Thyroid gland (tissue), 4 donors: ENCODE measurements at places on chromosomes 2 and 18. TPM values are rescaled to one million over a fixed set of nuclear protein-coding genes. Genes with fewer than 3 reads are reported as not detected.

GRCh38 chr2:9097239-9097638 lies 93.8 kb upstream of the MBOAT2 start:
- no peak overlapping the region for H3K27ac ChIP-seq
- no peaks in the 10 kb centered on the region for H3K4me1 ChIP-seq
- peak; percentile 12 for DNase-seq
- no peak overlapping the region for H3K4me3 ChIP-seq

Gene MARS2
- 4.6 TPM for total RNA-seq

Gene SH3YL1
- total RNA-seq, result 93.4 TPM

DNA sequence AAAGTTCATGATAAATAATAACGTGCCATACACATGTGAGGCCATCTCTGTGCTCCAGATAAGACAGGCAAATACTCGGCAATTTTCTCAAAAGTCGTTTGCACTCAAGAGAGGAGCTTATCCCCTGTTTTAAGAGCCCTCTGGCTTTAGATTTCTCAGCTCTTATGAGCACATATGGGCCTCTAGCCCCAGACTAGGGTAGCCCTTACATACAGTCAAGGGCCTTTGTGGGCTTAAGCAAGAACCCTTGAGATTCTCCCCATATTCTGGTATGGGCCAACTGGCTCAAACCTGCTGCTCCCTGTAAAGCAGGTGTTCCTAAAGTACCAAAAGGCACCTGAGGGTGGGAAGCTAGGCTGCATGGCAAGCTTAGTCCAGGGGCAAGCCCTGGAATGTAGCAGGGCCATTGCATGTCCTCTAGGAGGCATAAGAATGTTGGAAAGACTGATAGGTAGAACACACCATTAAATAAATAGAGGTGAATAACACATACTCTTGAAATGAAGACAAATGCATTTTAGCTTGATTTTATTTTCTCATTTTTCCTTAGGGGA lies 66.1 kb downstream of the FASTKD2 start:
- H3K36me3 ChIP-seq, result no peaks in the 10 kb centered on the region
- DNase-seq, result no peak
- H3K4me3 ChIP-seq, result no peak overlapping the region
- no peak overlapping the region for H3K27ac ChIP-seq
- H3K27me3 ChIP-seq, result no peaks in the 10 kb centered on the region
- no peaks in the 10 kb centered on the region for H3K4me1 ChIP-seq

DNA sequence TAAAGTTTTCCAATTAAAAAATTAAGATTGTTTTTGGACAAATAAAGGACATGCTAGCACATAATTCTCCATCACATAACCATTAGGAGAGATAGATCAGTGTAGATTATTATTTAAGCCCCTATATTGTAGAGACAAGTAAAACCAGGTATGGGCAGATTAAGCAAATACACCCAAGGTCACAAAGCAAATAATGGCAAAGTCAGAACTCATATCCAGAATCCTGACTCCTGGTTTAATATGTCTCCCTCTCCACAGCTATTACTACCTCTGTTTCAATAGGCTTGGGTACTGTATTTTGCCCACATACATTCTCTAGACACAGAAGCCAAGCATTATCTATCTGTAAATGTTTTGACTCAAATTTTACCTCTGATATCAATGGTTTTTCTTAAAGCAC lies 282.3 kb downstream of the EPHA4 start:
- DNase-seq, result no peak
- no peaks in the 10 kb centered on the region for H3K36me3 ChIP-seq
- no peaks in the 10 kb centered on the region for H3K27me3 ChIP-seq
- peaks cover 15% of the 10 kb centered on the region for H3K4me1 ChIP-seq
- H3K27ac ChIP-seq, result no peak overlapping the region

DNA sequence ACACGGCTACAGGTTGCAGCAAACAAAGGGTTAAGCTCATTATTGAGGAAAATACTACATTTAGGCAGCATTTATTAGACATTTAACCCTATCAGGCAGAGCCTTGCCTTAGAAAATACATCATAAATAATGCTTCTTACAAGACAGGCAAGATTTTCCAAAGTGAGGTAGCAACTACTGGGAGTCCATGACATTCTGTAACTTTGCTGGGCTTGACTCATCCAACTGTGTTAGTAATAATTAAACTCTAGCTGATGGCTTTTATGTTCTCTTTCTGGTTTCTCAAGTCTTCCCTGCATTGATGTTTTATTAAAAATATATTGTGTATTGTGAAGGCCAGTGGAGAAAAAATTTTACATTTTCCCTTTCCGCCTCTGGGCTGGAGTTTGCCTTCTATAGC lies 291.3 kb downstream of the AFF3 start:
- H3K4me1 ChIP-seq, result no peaks in the 10 kb centered on the region
- no peak for DNase-seq
- no peak overlapping the region for H3K27ac ChIP-seq
- H3K27me3 ChIP-seq, result no peaks in the 10 kb centered on the region
- no peak overlapping the region for H3K4me3 ChIP-seq

GRCh38 chr2:235026649-235027557 lies 75.1 kb downstream of the SH3BP4 start:
- DNase-seq, result peak; percentile 49
- no peaks in the 10 kb centered on the region for H3K27me3 ChIP-seq
- H3K36me3 ChIP-seq, result no peaks in the 10 kb centered on the region
- H3K27ac ChIP-seq, result no peak overlapping the region

GRCh38 chr2:70842401-70842800 lies 6.8 kb upstream of the CD207 start:
- no peak overlapping the region for H3K27ac ChIP-seq
- no peak overlapping the region for H3K4me3 ChIP-seq
- no peaks in the 10 kb centered on the region for H3K36me3 ChIP-seq
- DNase-seq, result no peak

DNA sequence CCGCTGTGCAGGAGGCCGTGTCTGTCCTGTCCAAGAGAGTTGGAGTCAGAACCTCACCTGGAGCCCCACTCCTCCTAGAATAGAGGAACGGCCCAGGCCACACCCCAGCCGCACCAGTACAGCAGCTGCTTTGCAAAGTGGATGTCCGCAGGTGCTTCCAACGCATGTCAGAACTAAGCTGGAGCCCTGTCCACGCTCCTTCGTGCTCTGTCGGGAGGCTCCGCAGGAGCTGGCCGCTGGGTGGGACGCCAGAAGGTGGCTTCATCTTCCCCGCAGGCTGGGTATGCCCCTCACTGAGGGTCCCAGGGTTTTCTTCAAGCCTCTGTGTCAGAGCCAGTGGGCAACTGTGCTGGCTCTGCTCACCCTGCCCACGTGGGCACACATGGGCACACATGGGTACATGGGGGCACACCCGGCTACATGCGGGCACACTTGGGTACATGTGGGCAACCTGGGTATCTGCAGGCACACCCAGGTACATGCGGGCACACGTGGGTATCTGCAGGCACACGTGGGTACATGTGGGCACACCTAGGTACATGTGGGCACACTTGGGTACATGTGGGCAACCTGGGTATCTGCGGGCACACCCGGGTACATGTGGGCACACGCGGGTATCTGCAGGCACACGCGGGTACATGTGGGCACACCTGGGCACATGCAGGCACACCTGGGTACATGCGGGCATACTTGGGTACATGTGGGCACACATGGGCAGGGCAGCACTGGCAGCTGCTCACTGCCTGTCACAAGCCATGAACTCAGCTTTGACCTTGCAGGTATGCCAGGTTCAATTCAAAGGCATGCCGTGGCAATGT lies 67.1 kb upstream of the CTDP1 start:
- DNase-seq, result no peak
- no peak overlapping the region for H3K27ac ChIP-seq
- no peak overlapping the region for H3K4me3 ChIP-seq
- H3K27me3 ChIP-seq, result no peaks in the 10 kb centered on the region
- H3K4me1 ChIP-seq, result peaks cover 6% of the 10 kb centered on the region

GRCh38 chr2:205700331-205701132 lies 18.2 kb downstream of the NRP2 start:
- DNase-seq, result no peak
- no peaks in the 10 kb centered on the region for H3K36me3 ChIP-seq
- no peak overlapping the region for H3K4me3 ChIP-seq
- H3K27me3 ChIP-seq, result no peaks in the 10 kb centered on the region
- H3K4me1 ChIP-seq, result peaks cover 37% of the 10 kb centered on the region

DNA sequence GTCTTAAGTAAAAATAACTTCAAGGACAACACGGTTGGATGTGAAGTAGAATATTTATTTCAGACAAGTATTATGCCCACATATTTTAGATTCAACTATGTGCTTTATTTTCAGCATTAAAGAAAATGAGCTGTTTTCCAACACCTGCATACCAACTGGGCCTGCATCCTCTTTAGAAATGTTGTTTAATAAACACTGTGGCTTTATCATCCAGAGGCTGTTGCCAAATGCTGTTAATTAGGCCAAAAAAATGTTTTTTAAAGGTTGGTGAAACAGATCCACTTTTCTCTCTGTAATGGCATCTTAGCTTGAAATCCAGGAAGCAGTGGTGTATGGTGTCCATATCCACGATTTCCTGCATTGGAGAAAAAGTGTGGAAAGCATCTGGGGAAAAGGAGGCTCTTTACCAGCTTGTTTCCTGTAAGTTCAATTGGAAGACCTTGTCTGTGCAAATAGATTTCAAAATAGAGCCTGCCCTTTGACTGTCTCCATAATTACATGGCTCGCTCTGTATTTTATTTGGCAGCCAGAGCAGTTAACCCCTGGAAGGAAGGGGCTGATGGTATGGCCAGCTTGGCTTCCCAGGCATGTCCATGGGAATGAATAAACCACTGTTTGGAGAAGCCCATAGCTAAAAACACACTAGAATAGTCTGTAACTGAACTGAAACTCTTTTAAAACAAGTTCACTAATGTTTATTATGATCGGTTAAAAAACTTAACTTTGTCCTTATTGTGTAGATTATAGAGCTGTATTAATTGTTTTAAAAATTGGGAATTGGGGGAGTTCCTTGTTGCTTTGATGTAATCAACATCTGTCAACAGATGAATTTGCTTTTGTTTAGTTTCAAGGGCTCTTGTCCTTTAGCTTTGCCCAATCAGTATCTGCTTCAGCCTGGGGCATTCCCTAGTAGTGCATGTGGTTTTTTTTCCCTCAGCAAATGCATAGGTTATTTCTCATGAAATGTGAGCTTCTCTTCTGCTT lies 33.0 kb upstream of the DLX1 start:
- H3K36me3 ChIP-seq, result no peaks in the 10 kb centered on the region
- H3K4me1 ChIP-seq, result no peaks in the 10 kb centered on the region
- H3K27me3 ChIP-seq, result no peaks in the 10 kb centered on the region
- H3K4me3 ChIP-seq, result no peak overlapping the region
- no peak for DNase-seq

Gene AP1S3
- 92.6 TPM for total RNA-seq

DNA sequence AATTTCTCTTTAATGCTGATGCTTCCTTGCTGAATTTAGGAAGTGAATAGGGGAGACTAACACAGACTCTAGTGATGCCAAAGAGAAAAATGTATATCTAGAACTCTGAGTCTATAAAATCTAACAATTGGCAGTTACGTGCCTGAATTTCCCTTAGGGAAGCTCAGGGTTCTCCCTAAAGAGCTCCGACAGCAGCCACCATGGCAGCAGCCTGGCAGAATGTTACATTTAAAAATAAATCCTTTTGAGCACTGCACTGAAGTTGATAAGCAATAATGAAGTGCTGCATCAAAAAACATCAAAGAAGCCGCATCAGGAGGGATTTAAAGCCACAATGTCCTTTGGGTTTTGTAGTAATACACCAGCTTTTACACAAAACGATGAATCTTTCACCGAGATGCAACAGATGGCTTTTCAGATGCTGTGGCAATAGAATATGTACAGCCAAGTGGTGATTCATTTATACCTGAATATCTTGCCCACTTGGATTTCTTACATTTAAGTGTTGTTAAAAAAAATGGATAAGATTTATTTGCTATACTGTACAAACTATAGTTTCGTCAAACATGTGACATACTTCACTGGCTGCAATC lies 291.2 kb upstream of the SESTD1 start:
- H3K36me3 ChIP-seq, result no peaks in the 10 kb centered on the region
- no peaks in the 10 kb centered on the region for H3K27me3 ChIP-seq
- no peaks in the 10 kb centered on the region for H3K4me1 ChIP-seq
- no peak overlapping the region for H3K4me3 ChIP-seq
- no peak for DNase-seq
- H3K27ac ChIP-seq, result no peak overlapping the region

Gene CDH2
- total RNA-seq, result 2.3 TPM

Gene C1GALT1C1L
- 1.1 TPM for total RNA-seq

Gene POTEC
- total RNA-seq, result 0.11 TPM

DNA sequence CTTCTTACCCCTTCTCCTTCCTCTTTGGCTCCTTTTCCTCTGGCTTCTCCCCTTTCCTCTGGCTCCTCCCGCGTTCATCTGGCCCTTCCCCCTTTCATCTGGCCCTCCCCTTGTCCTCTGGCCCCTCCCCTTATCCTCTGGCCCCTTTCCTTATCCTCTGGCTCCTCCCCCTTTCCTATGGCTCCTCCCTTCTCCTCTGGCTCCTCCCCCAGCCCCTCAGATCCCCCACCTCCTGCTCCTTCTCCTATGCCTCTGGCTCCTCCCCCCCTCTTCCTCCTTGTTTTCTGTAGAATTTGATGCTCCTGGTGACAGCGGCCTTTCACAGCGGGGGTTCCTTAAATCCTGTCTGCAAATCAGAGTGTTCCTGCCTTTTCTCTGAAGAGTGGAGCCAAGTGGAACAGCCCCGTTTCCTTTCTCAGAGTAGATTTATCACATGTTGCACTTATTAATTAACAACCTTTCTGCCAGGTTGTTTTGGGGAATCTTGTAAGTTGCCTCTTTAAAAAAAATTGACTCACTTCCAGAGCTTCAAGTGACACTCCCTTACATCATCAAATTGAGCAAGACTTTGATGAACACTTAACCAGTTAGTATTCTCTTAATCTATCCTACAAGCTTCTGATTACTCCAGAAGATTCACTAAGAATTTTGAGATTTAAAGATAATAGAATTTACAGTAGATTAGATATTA lies 27.9 kb downstream of the FABP1 start:
- no peak overlapping the region for H3K4me3 ChIP-seq
- no peaks in the 10 kb centered on the region for H3K4me1 ChIP-seq
- DNase-seq, result no peak
- H3K27me3 ChIP-seq, result no peaks in the 10 kb centered on the region

DNA sequence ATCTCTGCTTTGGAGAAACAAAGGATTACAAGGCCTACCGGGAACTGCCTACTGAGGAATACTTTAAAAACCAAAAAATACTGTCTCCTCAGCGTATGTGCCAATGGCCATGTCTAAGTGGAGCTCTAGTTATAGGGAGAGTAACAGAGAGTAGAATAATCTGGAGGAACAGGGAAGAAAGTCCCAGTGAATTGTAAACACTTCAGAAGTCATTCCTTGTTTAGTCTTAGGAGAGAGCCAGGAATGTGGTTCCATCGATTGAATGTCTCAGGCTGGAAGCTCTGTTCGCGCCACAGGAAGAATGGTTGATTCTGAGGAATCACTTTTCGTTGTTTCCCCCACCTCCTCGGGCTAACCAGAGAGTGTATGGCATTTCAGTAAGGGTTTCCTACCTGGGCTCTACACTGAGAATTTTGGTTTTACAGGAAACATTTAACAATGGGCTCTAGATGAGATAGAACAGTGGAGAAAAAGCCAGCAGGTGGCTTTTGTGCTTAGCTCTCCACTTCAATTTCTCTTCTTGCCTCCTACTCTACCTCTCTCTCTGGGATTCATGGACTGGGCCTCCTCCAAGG lies 88.7 kb downstream of the ACVR1 start:
- H3K4me1 ChIP-seq, result peaks cover 83% of the 10 kb centered on the region
- no peak overlapping the region for H3K4me3 ChIP-seq
- peak overlapping the region; percentile 16 for H3K27ac ChIP-seq
